Fibroblast of skin of right quadriceps (primary cell): ENCODE measurements at places on chromosomes 12 and 14.

DNA sequence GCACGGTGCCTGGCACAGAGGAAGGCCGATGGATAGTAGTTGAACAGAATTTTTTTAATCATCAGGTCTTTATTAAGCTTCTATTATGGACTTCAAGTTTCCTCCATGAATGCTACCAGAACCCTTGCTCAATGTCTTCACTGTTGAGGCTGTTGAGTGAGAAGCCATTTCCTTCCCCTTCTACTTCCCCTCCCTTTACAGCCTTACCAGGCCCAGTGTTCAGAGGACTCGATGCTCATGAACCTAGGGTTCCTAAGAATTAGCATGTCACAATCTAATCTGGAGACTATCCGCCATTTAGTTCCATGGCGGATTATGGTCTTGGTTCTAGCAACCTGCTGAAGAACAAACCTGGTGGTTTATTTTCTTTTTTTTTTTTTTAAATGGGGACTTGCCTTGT is 17.7 kb downstream of the ETV6 start:
- DNase-seq: no peak

DNA sequence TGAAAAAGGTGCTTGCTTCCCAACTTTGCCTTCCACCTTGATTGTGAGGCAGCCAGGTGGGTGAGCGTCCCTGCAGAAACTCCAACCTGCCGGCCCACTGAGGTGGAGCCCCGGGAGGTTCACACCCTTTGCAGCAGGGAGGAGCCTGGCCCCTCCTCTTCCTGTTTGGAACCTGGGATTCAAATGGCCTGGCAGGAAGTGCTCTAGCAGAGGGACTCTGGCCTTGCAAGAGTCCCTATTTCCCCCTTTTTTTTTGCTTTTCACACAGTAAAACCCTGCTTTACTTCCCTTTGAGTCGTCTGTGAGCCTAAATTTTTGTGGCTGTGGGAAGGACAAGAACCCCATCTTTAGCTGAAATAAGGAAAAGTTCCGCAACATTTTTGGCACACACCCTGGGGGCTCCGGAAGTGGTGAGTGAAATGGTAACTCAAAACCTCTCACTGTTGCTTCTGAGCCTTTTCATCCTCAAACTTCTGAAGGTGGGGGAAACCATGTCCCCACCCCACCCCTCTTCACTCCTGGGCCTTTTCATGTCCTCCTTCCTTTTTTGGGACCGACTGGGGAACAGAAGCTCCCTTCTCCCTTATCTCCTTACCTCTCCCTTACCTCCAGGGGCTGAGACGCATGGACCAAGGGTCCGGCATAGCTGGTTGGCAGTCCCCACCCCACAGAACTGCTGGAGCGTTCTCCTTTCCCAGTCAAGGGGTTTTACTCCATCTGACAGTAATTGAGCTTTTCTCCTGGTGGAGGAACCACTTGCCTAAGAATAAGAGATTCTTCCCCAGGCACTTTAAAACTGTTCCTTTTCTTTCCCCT is 102.0 kb downstream of the KCNMB4 start:
- DNase-seq: no peak

DNA sequence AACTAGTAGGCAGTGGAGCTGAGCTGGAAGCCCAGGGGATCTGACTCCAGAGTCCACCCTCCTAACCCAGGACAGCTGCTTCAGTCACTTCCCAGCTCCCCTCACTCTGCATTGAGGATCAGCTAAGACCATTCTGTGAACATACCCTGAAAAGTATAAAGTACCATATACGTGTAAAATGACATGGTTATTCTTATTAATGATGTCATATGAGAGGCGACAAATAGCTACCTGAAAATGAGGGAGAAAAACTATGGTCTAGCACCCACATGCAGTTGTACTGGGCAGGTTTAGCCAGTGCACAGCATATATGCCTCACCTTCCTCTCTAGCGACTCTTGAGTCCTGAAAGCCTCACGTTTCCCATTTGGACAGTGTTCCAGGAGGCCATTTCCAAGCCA is 461.9 kb downstream of the RAD51B start:
- DNase-seq: no peak

- no peak for DNase-seq
Observed at GRCh38 chr12:7127916-7128626, 618 bp downstream of the RBP5 start.

DNA sequence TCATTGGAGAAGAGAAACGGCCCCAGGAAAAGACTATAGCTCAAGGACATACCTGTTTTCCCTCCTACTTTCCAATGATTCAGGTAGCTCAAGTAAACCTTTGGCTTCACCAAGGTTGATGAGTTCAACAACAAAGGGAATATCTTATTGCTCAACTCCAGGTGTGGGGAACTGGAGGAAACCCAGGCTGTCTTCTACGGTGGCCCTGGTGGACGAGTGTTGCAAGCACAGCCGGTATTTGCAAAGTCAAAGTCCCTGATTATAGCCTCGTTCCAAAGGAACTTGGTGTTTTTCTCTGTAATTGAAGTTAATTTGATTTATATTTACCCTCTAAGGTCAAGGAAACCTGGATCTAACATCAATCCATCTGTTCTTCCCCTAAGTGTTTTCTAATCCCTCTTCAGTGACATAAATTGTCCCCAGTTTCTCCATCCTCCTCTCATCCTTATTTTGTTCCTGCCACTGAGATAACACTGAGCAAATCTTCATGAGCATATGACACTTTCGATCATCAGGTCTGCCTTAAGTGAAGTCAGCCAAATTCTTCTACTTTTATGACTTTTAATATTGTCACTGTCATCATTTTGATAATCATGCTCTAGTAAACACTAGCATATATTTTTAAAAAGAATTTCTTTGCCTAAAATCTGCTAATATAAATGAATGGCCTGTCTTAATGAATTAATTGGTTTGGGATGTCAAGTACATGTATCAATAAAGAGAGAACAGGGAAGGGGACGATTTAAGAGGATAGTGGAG is 174.6 kb upstream of the TBX3 start:
- DNase-seq: no peak

- DNase-seq: no peak
Observed at GRCh38 chr12:33771889-33772288, 250.4 kb upstream of the ALG10 start.

DNA sequence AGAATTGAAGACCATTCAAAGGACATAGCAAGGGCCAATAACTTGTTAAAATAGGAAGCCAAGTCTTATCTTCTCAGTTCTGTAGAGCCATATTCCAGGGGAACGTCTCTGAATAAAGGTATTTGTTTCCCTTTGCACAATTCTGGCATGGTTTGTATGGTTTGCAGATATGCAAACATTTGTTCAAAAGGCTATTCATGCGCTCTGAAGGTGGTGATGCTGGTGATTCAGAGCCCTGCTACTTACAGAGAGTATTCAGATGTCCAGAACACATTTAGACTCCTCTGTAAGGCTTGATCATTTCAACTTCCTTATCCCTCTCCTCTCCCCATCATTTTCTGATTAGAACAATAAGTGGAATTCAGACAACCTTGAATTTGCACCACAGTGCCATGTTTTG is 35.9 kb downstream of the SLC4A8 start:
- DNase-seq: no peak

DNA sequence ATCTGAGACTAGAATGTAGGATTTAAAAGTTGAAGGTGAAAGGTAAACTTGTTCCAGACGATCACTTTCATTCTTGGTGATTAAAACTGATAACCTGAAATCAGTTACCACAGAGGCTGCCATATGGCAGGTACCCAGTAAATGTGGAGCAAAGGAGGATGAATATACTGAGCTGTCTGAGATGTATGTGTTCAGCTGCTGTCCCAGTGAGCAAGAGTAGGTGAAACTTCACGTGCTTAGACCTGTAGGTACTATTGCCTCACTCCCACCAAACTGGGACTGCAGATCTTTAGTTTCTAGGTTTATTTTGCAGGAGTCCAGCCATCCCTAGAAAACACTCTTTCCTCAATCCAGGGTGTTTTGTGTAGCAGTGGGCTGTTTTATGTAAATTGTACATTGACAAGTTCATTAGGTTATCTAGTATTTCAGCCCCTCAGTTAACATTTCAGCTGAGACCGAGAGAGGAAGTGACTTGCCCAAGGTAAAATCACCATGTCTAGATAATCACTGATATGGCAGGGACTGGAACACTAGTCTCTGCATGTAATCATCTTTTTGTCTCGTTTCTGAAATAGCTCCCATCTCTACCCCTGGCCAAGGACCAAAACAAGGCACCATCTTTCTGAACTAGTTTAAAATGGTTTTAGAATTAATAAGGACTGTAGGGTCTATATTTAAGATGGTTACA is 62.7 kb downstream of the ATG14 start:
- no peak for DNase-seq

- no peak for DNase-seq
Observed at GRCh38 chr12:53696655-53697331, 20.9 kb upstream of the ATP5MC2 start.

- no peak for DNase-seq
Observed at GRCh38 chr12:19462406-19462805, 23.1 kb downstream of the AEBP2 start.
